Activated CD4-positive, alpha-beta T cell treated with anti-CD3 and anti-CD28 coated beads for 24 hours (primary cell): ENCODE measurements at places on chromosomes 7 and 10.

GRCh38 chr10:25174461-25175230 lies at the start of gene GPR158:
TSS of gene GPR158 (plus strand) at chr10:25175001. CDS start at chr10:25175421, 420 bp downstream.
- peak; percentile 36 for DNase-seq

- no peak for DNase-seq
Observed at GRCh38 chr7:69817841-69818635, 219.8 kb downstream of the AUTS2 start.

DNA sequence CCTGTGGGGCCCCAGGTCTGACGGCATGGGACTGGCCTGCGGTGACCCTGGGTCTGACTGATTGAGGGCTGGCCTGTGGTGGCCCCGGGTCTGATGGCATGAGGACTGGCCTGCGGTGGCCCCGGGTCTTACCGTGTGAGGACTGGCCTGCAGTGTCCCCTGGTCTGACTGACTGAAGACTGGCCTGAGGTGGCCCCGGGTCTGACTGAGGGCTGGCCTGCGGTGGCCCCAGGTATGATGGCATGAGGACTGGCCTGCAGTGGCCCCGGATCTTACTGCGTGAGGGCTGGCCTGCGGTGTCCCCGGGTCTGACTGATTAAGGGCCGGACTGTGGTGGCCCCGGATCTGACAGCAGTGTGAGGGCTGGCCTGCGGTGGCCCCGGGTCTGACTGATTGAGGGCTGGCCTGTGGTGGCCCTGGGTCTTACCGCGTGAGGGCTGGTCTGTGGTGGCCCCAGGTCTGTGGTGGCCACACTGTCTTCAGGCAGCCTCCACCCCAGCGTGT lies 10.9 kb downstream of the JAKMIP3 start:
- no peak for DNase-seq

DNA sequence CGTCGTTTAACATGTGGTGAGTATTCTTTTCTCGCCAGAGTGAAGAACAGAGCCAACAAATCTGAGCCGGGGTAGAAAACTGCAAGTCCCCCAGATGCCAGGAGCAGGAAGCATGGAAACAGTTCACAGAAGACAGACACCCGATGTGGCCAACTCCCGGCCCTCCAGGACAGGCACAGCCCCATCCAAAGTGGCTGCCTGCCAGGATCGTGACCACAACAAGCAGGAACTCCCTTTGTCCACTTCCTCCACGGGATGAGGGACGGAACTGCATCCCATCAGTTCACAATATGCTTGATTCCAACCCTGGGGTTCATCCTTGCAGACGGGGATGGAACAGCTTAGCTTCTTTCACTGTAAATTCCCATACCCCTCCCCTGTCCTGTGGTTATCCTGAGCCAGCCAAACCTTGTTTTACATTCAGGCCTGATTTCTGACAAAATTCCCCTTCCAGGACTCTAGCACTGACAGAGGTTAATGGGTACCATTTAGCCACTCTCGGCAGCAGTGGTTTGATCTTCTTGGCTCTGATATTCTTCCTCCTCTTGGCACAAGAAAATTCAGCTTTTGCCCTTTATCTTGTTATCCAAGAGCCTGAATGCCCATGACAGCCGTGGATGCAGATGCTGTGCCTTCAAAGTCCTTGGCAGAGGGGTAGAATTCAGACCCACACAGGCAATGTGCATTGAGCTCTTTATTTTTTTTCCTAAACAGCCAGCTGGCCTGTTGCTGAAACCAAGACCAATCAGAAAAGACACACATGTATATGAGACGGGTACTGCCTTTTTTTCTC lies 105.5 kb upstream of the FAM204A start:
- no peak for DNase-seq

DNA sequence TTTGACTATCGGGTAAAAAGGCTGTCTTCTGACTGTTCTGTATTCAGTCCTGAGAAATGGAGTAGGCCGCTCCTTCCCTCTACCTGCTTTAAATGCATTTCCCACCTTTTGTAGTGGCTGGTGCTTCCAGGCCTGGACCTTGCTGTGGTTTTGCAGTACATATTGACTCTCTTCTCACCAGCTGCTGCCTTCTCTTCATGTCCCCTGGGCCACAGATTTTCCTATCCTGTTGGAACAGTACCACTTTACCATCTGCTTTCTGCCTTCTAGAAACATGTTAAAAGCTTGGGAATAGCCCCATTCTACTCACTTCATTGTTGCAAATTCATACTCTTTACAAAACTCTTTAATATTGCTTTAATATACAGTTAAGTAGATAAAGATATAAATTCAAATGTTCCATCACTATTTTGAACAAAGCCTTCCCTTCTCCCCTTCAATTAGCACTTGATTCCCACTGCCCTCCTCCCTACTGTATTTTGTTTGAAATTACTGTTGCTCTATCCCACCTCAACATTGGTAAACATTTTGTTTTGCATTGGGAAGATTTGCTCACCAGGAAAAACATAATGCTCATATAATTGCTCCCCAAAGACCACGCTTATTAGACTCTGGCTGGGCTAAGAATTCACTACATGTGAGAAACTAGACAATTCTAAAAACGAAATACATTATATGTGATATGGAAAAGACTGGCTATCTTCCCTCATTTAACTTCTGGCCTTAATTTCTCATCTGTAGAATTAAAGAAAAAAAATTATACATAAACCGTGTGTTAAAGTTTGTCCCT lies 17.3 kb upstream of the SEMA3C start:
- no peak for DNase-seq

DNA sequence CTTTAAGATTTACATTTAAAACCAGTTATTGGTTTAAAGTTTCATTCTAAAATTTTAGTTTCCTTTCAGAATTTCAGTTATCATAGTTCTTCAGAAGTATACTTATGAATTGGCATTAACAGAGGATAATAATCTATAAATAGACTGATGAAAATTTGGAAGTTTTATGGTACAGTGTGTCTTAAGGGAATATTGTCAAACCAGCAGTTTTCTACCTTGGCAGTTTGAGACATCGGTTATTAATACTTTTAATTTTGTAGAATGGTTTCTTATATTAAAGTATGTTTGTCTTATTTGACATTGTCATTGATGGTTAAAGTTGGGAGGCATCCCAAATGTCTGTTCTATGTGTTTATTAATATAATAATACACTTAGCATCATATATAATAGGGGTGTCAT lies 2.0 kb downstream of the AHR start:
- no peak for DNase-seq

DNA sequence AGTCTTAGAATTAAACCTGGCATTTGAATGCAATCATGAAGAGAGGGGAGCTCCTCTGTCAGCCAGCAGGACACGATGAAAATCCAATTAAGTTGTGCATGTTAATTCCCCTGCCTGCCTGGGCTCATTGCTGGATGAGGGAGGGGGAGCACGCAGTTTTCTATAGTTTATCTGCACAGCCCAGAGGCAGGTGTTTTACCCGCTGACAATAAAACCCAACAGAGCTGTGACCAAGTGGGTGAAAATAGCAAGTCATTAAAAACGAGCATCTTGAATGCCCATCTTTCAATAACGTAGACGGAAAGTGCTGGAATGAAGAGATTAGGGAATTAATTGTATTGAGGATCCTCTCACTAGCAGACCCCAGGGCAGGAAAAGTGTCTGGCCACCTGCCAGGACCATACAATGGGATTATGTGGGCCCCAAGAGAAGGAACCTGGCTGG lies 100.1 kb upstream of the FAM20C start:
- no peak for DNase-seq

DNA sequence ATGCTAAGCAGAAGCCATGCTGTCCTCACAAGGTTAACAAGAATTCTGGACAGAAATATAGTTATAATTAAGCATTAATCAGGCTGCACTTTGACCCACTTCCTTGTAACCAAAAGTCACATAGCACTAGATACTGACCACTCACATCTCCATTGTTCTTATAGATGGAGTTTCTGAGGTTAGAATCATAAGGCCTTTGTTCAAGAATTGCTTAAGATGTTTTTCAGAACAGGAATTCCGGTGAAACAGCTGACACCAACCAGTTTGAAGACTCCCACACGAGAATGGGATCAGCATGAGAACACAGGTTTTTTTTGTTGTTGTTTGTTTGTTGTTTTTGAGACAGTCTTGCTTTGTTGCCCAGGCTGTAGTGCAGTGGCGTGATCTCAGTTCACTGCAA lies 488.3 kb upstream of the NRP1 start:
- no peak for DNase-seq

DNA sequence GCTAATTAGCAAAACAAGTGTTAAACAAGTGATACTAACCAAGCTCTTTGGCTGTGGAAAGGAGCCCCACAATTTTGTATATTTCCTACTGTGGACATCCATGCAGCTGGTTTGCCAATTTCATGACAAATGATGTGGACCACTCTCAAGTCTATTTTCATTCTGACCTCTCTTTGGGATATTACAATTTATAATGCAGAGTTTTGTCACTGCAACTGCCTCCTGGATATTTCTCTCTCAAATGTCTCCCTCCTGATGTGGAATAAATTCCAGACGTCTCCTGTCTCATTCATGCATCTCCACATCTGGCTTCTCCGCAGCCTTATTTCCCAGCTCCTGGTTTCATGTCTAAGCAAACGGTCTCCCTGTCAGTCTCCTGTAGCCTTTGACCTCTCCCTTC lies 80.6 kb upstream of the RHEB start:
- DNase-seq: no peak

GRCh38 chr10:129285459-129285858 lies 181.6 kb upstream of the MGMT start:
- DNase-seq: no peak

- no peak for DNase-seq
Observed at GRCh38 chr10:129307141-129307540, 159.9 kb upstream of the MGMT start.
